Smooth muscle cell of trachea (primary cell): ENCODE measurements at places on chromosomes 3 and 15. TPM values are rescaled to one million over a fixed set of nuclear protein-coding genes. Genes with fewer than 3 reads are reported as not detected.

CCR4 gene
- not detected in 2 replicates for total RNA-seq

CCR3 gene
- 0.33 TPM in 1 of 2 replicates, not detected in the other for total RNA-seq

PLOD2 gene
- 66.2 and 73.2 TPM in 2 replicates for total RNA-seq

TRH gene
- not detected in 2 replicates for total RNA-seq

PATL2 gene
- 1.2 and 1.3 TPM in 2 replicates for total RNA-seq

FGF12 gene
- total RNA-seq = 0.17 TPM in 1 of 2 replicates, not detected in the other

TGM5 gene
- total RNA-seq = not detected in 2 replicates

NUP210 gene
- total RNA-seq = under 0.01 TPM in 2 replicates

COPB2 gene
- total RNA-seq = 261 and 288 TPM in 2 replicates

PLIN1 gene
- under 0.01 and 0.50 TPM in 2 replicates for total RNA-seq

CTXN2 gene
- not detected in 2 replicates for total RNA-seq
